ENCODE measurements at places on chromosomes 1 and 21.
A peak's percentile ranks its signal among the peaks of the same experiment; 100 is the strongest.

- peak; percentile 63 for DNase-seq
Observed at GRCh38 chr1:111441573-111442192, 7.4 kb downstream of the WDR77 start.

GRCh38 chr1:3899754-3900149, 320 bp downstream of the C1orf174 start:
- DNase-seq, result no peak

GRCh38 chr1:89525169-89525855, 683 bp downstream of the LRRC8B start:
- peak; percentile 16 for DNase-seq

DNA sequence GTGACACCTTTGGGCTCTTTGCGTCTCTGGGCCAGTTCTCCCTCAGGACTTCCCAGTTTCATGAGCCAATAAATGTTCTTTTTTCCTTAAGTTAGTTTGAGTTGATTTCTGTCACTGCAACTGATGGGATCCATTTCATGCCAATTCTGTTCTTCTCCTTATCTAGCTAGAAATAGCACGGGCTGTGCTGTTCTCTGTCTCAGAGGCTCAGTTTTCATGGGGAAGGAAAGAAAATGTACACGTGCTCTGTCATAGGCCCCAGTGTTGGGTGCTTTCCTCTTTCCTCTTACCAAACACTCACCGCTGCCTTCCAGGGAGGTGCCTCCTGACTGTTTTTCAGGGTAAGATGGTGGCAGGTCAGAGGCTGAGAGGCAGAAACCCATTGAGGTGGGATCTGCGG, 43.2 kb upstream of the ACTL8 start:
- no peak for DNase-seq

DNA sequence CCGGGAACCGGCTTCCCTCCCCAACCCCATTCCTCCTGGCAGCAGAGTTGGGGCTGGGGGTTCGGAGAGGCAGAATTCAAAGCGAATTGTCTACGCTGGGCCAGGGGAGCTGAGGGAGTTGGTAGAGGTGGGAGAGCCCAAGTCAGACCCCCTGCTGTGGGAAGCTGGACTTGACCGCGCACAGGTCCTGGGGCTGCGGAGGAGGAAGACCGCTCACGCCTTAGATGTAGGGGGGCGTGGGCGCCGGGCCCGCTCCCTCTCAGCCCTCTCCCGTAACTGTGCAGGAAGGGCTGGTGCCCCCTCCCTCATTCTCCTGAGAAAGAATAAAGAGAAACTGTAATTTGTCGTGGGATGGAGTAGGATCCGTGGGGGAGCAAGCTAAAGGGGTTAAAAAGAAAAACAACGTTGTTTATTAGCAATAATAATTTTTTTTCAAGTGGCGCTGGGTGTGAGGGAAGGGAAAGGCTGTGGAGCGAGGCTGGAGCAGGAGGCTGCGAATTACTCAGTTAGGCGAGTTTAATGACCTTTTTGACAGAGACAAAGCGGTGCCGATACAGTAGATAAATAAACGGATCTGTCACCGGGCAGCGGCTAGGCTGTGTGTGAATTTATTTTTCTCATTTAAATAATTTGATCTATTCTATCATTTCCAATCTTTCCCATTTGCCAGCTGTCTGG, 838 bp upstream of the GRIK3 start:
- DNase-seq, result no peak

DNA sequence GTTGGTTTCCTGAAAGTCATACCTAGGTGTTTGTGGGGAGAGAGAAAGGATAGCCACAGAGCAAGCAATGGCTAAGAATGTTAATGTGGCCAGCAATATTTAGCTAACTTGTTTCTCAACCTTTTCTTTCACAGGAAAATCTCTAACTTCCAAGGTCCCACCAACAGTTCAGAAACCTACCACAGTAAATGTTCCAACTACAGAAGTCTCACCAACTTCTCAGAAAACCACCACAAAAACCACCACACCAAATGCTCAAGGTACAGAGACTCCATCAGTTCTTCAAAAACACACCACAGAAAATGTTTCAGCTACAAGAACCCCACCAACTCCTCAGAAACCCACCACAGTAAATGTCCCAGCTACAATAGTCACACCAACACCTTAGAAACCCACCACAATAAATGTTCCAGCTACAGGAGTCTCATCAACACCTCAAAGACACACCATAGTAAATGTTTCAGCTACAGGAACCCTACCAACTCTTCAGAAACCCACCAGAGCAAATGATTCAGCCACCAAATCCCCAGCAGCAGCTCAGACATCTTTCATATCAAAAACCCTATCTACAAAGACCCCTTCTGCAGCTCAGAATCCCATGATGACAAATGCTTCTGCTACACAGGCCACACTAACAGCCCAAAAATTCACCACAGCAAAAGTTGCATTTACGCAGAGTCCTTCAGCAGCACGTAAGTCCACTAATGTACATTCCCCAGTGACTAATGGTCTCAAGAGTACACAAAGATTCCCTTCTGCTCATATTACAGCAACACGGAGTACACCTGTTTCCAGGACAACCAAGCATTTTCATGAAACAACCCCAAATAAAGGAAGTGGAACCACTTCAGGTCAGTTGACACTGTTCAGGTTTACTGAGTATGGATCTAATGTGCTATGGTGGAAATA, 15.3 kb downstream of the CD55 start:
- DNase-seq, result no peak

DNA sequence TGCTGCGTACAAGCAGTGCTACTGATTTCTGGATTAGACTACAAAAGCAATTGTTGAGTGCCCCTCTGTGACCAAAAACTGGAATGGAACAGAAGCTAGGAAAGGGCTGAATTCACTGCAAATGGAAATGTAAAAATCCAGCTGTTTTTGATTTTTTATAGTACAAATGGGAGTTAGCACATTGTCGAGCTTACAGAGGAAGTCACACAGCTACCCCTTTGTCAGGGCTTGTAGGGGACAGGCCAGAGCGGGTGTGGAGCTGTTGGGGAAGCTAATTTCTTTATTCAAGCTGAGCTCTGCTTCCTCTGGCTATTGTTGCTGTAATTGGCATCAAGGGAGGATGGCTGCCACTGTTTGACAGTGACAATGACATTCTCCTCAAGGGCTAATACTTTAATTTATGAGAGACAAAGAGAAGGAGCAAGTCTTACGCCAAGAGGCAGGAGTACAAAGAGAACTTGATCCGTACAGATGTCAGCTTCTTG, 96.1 kb downstream of the SLC35F3 start:
- DNase-seq, result no peak

- DNase-seq, result no peak
Observed at GRCh38 chr1:41330588-41331545, 30.4 kb upstream of the FOXO6 start.

DNA sequence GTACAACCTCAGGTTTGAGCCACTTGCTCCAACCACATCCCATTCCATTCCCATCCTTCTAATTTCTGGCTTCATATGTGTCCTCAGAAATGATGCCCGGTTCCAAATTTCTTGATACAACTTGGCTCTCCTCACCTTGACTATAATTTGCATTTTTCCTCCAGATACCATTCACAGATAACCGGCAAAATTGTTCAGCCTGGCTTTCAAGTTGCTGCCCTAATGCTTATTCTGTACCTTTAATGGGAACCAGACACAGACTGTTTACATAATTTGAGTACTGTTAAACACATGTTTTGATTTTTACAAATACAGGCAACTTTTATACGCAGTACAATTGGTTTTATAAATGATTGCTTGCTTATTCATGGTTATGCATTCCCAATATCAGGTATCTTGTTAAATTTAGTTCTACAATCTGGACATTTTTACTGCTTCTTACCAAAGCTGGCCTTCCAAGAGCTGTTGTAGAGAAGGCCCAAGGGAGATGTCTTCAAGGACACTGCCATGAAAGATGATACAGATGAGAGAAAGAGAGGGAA, 649.5 kb upstream of the CAMK1G start:
- no peak for DNase-seq

All from activated T-cell treated with anti-CD3 and anti-CD28 coated beads for 1 hour (primary cell).